ENCODE measurements at places on chromosomes 6 and 20.

- DNase-seq, result no peak
Observed at GRCh38 chr20:54860716-54861115, 385.3 kb downstream of the DOK5 start.

DNA sequence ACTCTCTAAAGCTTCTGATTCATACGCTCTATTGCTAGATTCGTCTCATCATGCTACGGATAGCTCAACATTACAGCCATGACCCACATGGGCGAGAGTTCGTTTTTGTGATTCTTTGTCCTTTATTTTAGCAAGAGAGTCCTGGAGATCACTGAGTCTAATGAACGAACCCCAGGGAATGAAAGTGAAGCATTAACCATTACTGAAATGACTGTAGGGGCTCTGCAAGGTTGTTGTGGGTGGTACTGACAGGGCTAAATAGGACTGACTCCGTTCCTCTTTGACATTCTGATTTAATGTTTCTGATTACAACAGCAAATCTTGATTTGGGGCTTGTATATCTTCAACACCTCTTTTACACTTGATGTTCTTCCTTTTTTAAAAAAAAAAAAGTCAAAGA is 13.7 kb upstream of the RTF2 start:
- no peak for DNase-seq

- DNase-seq, result no peak
Observed at GRCh38 chr6:110534731-110535492, 58.5 kb upstream of the SLC22A16 start.

DNA sequence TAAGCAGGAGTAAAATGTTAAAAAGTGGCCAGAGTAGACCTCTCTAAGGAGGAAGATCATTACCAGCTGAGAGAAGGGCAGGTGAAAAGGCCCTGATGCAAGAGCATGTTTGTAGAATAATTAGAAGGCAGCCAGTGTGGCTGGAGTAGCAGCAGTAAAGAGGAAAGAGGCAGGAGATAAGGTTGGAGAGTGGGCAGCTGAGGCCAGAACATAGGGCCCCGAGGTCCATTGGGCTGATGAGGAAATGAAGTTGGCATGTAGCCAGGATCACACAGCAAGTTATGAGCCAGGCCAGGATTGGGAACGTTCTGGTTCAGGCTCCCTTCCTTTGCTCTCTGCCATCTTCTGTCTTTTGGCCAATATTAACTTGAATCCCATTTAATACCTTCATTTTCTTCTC is 51.6 kb downstream of the RALY start:
- DNase-seq, result no peak

- DNase-seq, result no peak
Observed at GRCh38 chr6:13979284-13980171, 54.8 kb downstream of the RNF182 start.

DNA sequence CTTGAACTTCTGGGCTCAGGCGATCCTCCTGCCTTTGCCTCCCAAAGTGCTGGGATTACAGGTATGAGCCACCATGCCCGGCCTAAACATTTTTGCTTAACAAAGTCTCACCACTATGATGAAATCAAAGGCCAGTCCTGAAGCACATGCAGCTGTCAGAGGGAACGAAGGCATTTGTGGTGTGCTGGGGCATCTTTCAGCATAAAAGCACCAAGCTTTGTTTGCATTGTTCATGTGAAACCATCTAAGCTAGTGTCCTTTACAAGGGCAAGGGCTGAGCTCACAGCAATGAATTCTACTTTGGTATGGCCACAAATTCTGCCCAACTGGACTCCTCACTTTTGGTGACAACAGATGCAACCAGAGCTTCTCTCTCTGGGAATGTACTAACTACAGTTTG is 66.8 kb downstream of the ZFP64 start:
- DNase-seq, result no peak

DNA sequence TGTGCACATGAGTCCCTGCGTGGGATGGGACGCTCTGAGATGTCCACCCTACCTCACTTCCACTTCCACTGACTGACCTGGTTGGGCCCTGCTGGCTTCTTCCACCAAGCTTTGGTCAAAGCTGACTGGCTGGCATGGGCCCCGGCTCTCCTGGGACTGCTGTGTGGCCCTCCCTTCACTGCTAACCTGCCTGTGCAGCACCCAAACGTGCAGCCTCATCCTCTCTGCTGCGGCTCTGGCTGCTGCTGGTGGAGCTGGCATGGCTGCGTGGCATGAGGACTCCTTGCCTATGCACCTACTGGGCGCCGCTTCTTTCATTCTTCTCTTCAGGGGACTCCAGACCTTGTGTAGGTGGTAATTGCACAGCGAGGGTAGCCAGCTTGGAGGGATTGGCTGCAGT is 18.7 kb upstream of the IP6K3 start:
- DNase-seq, result no peak

DNA sequence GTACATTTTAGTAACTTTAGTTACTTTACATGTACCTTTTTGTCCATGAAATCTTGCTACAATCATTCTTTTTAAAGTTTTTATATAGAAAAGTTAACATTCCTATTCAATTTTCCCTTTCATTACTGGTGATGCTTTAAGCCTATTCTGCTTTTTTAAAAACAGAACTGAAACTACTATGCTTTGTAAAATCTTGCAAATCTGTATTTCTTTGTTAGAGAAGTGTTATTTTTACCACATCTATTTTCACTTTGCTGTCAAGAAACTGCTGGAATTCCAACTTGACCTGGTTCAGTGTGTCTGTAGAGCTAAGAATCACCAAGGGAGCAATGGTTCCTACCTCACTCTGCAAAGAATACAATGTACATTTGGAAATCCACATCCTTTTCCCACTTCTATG is 21.8 kb upstream of the SAMD5 start:
- DNase-seq, result no peak

DNA sequence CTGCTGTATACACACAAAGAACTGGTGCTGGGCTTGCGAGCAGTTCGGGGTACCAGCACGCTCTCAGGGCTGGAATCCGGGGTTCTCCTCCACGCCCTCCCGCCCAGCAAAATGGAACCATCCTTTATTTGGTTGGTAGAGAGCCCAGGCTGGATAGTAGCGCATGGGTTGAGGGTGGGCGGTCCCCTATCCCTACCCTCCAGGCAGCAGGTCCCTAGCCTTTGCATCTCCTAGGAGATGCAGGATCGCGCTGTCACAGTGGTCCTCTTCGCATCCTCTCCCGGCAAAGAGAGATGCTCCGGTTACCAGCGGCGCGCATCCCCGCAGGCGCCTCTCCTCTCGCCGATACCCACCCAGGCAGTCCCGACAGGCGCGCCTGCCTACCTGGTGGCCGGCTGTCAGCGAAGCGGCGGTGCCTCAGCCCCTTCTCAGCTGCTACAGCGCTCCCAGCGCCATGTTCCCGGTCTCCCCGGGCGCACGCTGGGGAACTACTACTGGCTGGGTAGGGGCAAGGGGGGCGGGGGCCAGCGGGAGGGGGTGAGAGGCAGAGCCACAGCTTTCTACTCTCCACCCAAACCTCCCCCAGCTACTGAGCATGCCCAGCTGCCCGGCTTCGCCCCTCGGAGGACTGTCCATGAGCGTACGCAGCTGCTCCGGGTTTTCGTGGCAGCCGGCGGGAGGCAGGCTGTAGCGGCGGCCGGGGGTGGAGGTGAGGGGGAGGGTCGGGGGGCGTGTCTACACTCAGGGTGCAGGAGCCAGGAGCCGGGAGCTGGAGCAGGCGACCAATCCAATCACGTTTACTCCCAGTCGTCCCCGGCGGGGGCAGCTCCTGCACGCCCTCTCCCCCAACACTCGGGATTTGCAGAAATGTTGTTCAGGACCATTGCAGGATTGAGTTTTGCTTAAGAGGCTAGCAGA is at the start of gene PAK5:
PAK5 (minus strand) TSS at position 699 of the 918 bp plus-strand sequence. CDS start 194,748 bp downstream, outside the sequence.
- peak; percentile 77 for DNase-seq

DNA sequence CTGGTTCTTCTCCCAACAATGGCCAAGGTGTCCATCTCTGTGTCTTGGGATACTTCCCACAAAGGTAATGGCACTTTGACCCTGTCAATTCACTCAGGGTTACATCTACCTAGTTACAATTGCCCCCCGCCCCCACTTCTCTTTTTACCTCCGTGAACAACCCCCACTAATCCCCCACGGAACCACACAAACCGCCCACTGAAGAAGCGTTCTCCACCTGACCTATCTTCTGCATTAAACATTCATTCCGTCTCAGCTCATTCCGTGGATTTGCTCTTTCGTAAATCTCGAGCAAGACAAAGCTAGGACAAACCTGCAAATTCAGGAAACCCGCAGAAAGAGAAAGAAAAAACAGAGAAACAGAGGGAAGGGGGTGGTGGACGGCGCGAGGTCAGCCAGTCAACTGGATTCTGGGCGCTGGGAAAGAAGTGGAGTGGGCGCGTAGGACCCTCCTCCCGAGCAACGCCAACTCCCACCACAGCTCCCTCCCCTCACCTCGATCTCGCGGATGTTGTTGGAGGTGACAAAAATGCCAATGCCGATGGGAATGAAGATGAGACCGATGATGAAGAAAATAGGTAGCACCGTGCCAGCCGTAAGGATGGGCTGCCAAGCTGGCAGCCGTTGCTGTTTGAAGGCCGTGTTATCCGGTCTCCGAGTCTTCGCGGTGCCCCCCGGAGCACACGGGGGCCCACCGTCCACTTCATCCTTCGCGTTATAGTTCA is 523 bp downstream of the TMEM30A start:
- DNase-seq, result no peak

- DNase-seq, result peak; percentile 72
Observed at GRCh38 chr6:35522660-35523658, 10.3 kb upstream of the TULP1 start.
